ENCODE measurements at places on chromosomes 13 and 19. TPM values are rescaled to one million over a fixed set of nuclear protein-coding genes. Genes with fewer than 3 reads are reported as not detected.

Gene CNFN
- total RNA-seq, result 3.4 TPM

GRCh38 chr13:96214824-96215445 lies 125.0 kb downstream of the HS6ST3 start:
- DNase-seq, result no peak

DNA sequence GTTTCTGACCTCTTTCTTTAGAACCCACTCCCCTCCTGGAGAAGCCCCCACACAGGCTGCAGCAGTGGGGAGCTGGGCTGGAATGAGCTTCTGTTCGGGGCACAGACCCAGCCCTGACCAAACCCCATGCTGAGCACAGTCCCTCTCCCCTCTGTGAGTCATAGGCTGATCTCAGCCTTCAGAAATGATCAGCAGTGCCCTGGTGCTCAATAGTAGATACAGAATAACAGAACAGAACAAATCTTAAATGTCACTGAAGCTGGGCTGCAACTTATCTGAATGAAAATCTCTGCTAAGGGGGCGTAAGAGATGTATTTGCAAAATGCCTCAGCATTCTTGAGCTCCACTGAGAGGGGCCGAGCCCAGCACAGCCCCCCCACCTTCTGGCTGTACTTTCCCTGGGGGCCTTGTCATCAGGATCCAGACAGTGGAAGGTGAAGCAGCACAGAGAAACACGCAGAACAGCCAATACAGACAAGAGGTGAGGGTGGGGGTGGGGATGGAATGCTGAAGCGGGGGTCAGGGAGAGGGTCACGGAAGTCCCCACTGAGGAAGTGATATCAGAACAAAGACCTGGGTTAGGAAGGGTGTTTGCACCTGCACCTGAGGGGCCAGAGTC lies 9.9 kb downstream of the ZNF665 start:
- no peak for DNase-seq

DNA sequence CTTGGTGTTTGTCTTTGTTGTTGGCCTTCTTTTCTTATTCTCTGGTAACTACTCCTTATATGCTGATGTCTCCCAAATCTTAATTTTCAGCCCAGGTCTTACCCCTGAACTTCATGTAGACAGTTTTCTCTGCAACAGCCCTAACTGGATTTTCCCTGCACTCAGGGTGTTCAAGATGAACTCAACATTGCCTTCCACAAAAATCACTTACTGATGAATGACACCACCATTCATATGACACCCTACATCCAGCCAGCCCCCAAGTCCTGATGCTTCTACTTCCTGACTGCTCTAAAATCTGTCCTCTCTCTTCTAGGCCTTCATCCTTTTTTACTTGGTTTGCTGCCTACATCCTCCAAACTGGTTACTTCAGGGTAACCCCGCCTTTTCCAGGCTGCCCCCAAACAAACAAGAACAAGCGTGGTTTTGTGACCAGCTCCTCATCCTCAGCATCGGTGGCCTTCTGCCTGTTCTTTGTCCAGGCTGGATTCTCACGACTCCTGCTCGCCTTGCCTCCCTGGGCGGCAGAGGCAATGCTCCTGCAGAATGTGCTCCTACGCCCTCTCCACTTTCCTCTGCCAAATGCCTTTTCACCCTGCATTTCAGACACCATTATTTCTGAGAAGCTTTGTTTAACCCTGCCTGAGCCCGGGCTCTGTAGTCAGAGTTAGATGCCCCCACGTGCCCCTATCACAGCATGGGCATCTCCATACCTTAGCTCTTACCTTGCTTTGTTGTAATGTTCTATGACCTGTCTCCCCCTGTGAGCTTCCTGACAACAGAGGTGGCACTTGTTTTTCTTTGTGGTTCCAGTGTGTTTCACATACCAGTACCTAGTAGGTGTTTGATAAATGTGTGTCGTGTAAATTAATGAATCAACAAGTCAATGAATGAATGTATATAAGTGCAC lies 61.8 kb downstream of the WDFY2 start:
- no peak for DNase-seq

Gene CALR3
- total RNA-seq, result 0.91 TPM

DNA sequence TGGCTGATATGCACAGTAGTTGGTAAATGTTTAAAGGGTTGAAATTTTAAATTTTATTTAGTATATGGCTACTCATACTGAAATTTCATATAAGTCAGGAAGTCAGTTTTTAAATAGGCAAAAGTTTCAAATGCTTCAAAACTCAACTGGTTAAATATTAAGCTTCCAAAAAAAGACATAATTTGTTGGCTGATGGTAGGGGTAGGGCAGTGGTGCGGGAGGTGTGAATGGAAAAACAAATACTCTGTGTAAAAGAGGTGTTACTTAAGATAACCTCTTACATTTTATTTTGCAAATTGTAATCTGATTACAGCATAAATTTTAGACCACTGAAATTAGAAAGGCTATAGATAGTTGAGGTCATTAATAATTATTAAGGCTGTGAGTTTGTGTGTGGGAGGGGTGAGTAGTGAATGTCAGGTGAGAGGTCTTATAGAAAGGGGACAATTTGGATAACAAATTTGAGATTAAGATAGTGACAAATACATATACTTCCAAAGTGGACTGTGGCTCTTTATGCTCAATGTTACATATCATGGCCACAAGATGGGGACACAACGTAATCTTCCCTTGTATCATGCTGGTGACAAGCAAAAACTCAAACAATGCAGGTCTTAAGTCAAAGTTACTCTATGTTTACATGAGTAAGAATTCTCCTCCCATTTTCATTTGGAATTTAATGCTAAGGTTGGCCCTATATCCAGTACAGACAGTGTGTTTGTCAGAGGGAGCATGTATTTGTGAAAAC lies 36.6 kb upstream of the OXGR1 start:
- no peak for DNase-seq

Gene CLDN10
- total RNA-seq, result 8.0 TPM

DNA sequence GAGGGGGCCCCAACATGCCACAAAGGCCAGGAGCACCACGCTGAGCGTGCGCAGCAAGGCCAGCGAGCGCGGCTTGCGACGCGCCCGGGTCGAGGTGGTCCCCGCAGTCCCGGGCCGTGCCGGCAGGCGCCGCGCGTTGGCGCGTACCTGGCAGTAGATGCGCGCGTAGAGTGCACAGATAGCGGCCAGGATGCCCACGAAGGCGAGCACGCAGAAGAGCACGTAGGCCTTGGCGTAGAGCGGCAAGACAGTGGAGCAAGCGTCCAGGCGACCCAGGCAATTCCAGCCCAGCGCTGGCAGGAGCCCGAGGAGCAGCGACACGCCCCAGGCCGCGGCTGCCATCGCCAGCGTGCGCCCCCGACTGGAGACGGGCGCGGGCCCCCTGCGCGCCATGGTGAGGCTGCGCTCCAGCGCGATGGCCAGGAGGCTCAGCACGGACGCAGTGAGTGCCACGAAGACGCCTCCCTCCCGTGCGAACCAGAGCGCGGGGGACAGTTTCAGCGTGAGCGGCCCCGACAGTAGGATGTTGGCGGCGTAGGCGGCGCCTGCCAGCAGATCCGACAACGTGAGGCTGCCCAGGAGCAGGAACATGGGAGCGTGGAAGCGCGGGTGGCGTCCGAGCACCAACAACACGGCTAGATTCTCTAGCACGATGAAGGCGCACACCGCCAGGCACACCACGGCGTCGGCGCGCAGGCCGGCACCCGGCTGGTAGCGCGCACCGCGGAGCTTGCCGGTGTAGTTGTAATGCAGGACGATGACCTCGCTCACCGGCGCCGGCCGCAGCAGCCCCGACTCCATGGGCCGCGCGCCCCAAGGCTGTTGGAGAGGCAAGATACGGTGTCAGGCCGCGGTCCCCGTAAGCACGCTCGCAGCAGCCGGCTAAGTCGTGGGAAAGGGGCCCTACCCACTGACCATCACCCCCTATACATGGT lies 2.8 kb downstream of the S1PR5 start:
- DNase-seq, result no peak

DNA sequence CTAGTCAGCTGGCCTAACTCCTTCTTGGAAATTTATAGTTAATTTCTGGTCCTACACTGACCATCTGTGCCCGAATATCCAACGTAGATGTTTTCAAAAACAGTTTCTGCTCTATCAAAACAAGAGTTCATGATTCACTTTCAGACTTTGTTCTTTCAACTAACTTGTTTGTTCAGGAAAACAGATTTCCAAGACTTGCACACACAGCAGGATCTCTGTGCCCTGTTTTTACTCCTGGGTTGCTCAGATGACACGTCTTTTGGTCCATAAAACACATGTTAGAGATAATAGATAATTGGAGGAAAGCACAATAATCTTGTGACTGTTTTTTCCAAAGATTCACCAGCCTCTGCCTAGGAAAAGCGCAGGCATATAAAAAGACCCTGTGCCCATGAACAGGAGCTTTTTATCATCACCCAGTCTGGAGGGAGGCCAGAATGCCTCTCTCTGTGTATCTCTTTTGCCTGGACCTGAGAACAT lies 218.0 kb downstream of the IRS2 start:
- no peak for DNase-seq

- no peak for DNase-seq
These were observed 24.2 kb downstream of the C19orf12 start for GRCh38 chr19:29690842-29691241.

Gene DLEU7
- 0.09 TPM for total RNA-seq

Gene ANKLE1
- 1.2 TPM for total RNA-seq

Gene S1PR4
- total RNA-seq, result 1.5 TPM

DNA sequence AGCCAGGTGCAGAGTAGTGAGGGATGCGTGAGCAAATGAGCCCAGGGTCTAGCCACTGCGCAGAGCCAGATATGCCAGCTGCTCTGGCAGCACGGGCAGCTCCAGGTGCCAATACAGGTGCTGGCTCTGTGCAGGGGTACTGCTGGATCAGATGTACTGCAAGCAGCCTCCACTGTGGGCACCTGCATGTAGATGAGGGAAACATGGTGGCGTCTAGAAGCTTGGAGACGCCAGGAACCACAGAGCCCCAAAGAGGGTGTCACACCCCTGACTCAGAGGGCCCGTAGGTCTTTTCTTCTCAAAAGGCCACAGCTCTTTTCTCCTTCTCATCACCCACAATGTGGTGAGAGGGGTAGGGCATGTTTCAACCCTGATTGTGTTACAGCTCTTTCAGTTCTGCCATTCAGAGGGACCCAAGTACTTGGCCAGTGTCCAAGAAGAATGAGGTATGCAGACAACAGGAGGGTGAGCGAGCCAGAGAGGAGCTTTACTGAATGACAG lies 244.4 kb upstream of the SLITRK1 start:
- no peak for DNase-seq

All from prostate gland (tissue), 2 donors.